Activated gamma-delta T cell (primary cell): ENCODE measurements at places on chromosomes 4 and X.

- no peak for DNase-seq
Measured at GRCh38 chr4:140556372-140557085, 12.2 kb downstream of the UCP1 start.

DNA sequence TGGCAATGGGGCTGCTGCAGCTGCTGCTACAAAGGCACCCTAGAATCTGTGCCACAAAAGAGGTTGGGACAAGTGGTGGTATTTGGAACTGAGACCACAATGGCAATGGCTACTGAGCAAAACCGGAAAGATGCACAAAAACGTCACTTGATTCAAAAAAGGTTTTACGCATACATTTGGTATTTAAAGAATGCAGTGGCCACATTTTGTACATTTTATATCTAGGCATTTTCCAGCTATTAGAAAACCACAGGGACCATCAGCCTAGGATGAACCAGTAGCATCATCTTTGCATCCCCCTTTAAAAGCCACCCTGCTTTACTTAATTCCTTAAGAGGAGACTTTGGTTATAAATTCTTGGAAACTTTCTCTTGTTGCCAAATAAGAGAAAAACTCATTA is 104.8 kb upstream of the CXCL13 start:
- DNase-seq = no peak

DNA sequence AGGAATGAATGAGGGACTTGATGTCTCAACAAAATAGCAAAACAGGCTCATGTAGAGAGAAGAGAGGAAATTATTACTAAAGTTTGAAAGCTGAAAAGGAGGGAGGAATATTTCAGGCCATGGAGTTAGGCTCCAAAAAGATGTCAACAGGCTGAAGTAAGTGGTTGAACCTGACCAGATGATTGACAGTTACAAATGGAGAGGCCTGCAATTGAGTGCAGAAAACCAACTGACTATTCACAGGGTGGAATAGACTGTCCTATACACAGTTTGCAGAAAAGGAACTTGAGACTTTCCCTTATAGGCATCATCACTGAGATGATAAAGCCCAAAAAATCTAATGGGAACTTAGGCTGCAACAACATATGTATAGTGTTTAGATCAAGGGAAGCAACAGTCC is 233.3 kb downstream of the AR start:
- DNase-seq = no peak

DNA sequence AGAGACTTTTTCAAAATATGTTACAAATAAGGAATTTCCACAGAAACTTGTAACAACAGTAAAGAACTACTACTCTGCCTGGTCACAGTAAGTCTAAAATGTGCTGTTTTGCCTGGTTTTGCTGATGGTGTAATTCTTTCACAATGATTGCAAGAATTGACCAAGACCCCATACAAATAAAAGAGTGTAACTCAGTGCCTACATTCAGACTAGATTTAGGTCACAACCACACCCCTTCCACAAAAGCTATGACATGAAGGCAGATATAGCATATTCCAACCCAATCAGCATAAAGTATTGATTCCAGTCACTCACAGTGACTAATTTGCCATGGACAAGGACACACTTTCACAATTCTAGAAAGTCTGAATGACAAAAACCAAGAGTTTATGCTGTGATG is 53.7 kb upstream of the TMPRSS11F start:
- no peak for DNase-seq

- no peak for DNase-seq
Measured at GRCh38 chrX:25005382-25006185, 10.2 kb downstream of the ARX start.

DNA sequence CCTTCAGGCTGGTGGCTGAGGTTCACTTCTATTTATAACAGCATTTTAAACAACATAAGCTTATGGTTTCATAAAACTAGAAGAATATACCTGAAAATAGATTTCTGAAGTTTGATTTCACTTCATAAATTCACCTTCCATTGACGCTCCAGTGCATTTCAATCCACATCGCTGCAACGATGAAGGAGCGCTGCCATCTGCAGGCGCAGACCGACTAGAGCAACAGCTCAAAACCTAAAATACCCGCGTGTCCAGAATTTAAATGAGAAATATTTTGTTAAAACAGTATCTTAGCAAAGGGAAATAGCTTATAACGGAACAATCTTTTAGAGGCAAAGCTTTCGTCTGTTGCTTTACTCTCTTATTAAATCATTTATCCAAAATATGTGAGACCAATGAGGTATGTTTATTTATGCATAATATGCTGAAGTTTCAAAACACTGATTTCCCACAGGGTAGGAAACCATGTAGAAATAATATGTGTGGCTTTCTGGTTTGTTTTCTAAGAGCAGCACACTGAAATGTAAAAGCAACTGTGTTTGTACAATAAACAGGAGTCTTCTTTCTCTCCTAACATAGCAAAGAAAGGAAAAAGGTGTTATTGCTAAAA is 816.4 kb upstream of the FRG1 start:
- no peak for DNase-seq

- DNase-seq = no peak
Measured at GRCh38 chrX:133674726-133675470, 259.6 kb upstream of the GPC4 start.

DNA sequence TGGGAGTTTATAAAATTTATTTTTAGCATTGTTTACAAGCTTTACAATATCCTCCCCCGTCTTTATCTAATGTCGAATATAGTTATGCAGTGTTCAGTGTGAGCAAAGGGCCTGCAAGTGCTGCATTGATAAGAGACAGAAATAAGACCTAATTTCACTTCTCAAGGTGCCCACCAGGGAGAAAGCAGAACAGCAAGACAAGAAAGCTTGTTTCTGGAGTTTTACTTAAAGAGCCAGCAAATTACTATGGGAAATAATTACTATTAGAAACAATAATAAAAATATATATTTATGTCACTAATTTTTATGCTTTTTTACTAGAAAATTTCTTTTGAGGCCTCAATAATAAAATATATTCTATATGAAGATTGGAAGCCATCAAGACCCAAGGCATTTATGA is 2677.7 kb downstream of the ARAP2 start:
- DNase-seq = no peak

DNA sequence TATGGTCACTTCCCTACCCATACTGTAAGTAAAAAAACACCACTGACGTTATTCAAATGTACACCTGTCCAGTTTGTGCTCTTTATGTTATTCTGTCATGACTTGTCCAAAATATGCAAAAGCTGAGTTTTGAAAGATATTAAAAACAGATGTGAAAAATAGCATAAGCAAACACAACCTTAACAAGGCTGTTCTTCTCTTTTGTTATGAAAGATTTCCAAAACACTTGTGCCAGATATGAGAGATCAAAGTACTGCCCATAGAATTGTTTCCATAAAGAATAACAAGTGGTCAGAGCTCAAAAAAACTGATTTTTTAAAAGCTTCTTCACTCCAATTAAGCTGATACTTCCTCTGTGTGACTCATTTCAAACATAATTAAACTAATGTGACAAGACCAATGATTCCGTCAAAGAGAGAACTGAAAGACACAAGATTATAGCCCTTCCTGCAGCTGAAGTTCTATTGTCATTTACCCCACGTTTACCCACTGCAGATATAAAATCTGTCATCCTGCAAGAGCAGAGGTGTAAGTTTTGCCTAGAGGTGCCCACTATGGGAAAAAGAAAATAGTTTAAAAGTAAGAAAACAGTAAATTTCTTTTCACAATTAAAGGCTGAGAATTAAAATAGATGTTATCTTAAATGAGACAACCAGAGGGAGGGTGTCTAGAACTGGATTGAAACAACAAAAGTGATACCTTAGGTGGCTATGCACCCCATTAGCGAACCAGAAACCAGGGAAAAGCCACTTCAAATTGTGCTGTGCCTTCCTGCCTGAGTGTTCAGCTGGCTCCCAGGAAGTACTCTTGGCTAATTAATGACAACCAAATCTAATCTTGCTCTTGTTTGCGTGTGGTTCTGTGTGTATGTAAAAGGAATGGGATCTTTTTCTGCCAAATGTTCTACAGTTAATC is 30.1 kb downstream of the RASSF6 start:
- no peak for DNase-seq

GRCh38 chr4:119858176-119858575 is 208.5 kb downstream of the MAD2L1 start:
- no peak for DNase-seq

DNA sequence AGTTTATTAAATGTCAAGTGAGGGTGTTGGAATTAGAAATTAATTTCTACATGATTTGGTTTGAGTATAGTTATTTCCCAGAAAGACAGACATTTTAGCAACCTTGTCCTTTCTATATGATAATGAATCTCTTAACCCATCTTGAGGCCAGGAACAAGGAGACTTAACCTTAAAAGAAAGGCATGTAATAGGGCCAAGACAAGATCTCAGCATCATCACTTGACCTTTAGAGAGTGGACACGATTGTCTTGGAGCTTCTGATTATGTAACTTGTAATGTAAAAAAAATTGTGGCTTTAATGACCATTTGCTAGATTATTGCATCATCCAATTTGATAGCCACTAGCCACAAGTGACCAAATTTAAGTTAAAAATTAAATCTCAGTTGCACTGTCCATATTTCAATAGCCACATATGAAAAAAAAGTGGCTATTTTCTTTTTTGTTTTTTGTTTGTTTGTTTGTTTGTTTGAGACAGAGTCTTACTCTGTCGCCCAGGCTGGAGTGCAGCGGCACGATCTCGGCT is 13.5 kb upstream of the FOXO4 start:
- DNase-seq = no peak

GRCh38 chr4:62495032-62495431 is 1294.9 kb downstream of the ADGRL3 start:
- DNase-seq = no peak

DNA sequence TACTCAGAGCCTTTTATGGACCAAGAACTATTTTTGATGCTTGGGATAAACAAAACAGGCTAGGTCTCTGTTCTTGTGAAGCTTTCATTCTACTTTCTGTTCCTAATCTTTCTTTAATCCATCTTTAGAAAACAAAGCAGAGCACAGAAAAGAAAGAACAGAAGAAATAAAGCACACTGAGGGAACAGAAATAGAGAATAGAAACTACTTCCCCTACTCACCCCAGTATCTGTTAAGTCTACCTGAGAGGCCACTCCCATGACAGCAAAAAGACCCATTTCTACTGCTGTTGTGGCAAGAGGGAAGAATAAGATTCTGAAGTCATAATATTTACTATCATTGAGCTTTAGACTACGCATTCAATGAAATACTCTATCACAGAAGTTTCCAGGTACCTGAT is 9.2 kb downstream of the RFC1 start:
- no peak for DNase-seq

- DNase-seq = no peak
Measured at GRCh38 chrX:24131476-24131875, 18.1 kb upstream of the ZFX start.

DNA sequence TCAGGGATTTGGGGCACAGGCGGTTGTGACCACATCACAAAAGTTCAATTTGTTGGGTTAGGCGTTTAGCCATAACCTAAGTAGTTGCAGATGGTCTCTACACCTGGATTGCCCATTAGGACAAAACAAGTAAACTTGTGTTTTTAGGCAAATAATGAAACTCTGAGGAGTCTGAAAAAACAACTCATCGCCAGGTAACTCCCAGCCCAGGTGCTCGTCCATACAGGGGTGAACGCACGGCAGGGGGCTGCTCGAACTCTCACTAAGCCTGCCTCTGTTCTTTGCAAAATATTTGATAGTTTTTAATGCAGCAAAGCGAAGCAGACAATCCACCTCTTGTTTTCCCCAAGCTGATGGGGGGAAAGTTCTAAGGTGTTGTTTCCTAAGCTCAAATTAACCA is 559 bp upstream of the RHOH start:
- no peak for DNase-seq

DNA sequence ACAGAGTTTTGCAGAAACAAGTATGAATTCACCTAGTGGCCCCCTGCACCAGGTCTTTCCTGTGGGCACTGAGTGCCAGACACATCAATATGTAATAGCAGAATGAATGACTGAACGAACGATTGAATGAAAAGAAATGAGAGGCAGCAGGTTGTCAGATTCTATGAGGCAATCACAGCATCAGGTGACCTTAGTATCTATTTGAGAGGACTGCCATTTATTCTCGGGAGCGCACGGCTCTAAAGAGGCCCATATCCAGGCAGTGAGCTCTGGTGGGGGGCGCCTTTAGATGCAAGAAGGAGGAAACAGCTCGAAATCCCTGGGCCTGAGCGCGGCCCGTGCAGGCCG is 528 bp upstream of the SLC25A4 start:
- no peak for DNase-seq

DNA sequence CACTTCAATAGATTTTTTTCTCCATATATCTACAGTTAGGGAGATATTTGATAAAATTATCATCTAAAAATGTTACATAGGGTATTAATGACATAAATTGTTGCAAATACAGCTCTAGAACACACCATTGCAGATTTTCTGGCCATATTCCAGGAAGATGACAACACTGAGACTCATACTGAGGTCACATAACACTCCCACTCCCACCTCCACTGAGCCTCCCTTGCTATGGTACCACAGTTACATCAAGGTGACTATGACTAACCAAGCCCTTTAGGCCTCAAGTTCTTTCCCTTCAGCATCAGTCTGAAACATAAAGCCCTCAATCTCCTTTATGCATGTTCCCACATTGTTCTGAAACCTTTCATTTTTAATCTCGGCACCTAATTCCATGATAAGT is 932.0 kb upstream of the IGFBP7 start:
- DNase-seq = no peak

GRCh38 chr4:85423431-85423830 is 51.5 kb upstream of the ARHGAP24 start:
- DNase-seq = no peak

GRCh38 chr4:46277165-46277951 is 112.6 kb downstream of the GABRA2 start:
- DNase-seq = no peak

DNA sequence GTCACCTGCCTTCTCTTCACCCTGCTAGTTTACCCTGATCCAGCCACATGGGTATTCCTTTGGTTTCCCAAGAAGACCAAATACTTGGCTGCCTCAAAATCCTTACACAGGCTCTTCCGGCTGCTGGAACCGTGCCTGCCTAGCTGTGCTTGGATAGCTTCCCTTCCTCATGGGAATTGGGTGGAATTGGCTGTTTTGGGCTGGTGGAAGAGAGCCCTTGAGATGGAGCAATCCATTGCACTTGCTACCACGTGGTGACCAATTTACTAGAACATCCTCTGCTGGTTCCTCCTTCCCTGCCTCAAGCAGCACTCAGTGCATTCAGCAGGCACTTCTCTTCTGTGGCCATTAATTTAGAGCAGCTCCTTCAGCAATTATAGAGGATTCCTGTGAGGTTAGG is 119.3 kb upstream of the AP1S2 start:
- no peak for DNase-seq

GRCh38 chr4:42488554-42488953 is 91.3 kb downstream of the SHISA3 start:
- DNase-seq = no peak

DNA sequence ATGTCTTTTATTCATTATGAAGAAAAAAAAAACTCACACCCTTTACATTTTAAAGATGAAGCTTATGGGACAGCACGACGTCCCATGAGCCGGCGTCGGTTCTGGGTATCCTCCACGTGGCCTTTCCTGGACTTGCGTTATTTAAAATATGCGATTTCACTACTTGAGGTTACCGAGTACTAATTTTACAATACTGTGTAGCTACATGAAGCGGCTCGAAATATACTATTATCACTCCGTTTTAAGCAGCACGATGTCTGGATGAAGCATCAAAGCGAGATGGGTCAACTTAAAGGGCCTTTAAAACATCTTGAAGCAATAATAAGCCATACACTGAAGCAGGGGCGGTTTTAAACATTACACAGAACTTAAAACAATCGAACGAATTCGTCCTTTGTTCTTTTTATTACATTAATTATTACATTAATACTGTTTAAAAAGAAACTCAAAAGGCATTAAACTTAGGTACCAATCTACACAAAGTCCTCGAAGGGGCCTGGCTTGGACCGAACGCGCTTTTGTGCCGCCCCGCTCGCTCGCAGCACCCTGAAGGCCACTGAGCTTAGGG is 1.4 kb upstream of the KLF3 start:
- no peak for DNase-seq
